Nucleus accumbens (tissue), 56 donors: ENCODE measurements at places on chromosomes 3 and 15.

DNA sequence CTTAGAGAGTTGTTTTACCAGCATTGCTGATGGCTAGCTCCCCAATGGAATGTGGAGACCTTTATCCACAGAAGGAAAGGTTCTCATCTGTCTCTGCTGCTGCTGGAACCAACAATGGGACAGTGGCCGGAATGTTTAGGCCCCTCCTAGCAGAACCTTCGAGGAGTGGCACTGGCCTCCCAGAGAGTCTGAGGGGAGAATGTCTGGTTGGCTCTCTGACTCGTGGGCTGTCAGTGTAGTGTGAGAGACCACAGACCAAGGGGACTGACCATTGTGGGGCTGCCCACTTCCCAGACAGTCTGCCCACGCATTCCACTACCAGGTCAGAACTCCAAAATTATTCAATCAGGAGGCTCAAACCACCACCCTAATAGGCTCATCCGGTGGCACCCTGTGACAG, 5.1 kb downstream of the RASL12 start:
- no peak for DNase-seq

DNA sequence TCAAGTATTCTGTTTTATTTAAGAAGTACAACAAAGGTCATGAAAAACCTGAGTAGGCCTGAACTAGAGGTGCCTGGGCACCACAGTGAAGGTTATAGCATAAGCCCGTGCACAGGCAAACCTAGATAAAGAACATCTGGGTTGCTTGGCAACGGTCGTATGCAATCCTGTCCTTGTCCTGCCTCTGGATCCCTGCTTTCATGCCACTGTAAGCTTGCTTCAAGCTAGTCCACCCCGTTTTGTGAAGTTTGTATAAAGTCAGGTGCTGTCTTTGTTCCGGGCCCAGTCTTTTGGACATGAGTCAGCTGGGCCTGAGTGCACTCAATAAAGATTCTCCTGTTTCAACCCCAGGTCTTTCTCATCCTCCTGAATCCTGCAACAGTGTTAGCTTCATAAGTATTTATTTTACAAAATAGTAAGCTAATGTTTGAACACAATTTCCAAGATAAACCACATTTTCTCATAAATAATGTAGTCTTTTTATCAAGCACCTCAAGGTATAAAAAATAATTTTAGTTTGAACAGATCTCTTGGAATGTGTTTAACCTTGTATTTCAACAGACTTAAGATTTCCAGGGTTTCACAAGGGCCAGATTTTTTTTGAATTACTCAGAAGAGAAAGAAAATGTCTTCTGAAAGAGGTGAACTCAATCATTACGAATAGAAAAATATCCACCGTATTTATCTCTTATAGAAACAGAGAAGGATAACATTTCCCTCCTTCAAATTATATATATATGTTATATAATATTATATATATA, 14.3 kb upstream of the SLC9C1 start:
- no peak for DNase-seq

GRCh38 chr3:28081533-28081947, 159.9 kb upstream of the CMC1 start:
- no peak for DNase-seq

- DNase-seq: no peak
Observed at GRCh38 chr15:78018946-78019644, 58.4 kb downstream of the TBC1D2B start.

DNA sequence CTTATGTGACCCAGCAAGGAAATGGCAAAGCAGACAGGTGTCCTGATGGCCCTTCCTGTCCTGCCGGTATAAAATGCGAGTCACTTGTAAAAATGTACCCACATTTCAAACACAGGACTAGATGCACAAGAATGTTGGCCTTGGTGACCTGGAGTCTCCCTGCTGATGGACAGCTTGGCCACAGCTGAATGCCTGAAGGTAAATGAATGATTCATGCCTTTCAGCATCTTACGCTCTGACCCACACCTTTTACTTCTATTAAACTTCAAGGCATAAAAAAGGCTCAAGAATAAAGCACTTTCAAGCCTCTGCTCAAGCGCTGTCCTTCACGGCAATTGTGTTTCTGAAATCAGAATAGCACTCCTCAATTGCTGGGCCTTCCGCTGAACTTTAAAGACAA, 228.0 kb upstream of the SLCO3A1 start:
- no peak for DNase-seq

DNA sequence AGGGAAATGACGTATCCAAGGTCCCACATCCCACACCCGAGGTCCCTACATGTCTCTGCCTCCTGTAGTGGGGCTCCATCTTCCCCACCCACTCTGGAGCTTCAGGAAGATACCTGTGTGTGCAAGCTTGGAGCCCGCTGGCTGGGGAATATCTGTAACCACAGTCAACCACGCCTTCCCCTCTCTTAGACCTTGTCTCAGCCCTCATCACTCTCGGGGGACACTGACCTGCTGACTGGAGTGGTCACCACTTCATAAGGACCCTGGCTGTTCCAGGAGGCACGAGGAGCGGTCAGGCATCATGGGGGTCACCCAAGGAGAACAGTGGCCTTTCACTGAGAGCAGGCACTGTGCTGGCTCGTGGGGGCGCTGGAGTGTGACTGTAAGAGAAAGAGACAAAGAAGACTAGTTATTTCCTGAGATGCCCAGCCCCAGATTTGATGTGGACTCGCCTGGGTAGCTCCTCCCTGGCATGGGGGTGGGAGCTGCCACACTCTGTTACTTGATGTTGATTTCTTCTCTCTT, 48.6 kb downstream of the CTXND1 start:
- DNase-seq: no peak

DNA sequence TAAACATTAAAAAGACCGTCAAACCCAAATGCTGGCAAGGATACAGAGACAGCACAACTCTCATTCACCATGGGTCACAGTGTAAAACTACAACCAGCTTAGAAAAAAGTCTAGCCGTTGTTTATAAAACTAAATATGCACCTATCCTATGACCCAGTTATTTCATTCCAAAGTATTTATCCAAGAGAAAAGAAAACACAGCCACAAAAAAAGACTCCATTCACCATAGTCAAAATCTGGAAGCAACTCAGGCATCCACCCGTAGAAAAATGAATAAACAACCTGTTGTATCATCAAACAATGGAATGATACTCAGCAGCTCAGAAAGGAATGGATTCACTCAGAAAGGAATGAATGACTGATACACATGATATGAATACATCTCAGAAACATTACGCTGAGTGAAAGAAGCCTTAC, 28.6 kb downstream of the PLD1 start:
- DNase-seq: no peak

DNA sequence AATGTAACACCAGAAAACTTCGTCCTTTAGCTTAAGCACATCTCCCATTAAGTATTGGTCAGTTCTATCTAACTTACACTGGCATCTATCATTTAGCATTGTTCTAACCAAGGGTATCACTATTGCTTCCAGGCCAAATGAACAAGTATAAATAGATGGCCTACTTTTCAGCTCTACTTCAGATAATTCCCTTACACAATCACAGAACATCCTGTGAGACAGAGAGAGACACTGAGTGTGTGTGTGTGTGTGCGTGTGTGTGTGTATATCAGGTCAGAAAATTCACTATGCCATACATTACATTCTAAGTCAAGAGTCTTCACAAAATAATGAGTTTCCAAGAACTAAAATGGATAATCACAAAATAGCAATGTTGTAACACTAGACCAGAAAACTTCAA, 39.1 kb downstream of the SCAPER start:
- no peak for DNase-seq
